Activated CD4-positive, alpha-beta T cell treated with anti-CD3 and anti-CD28 coated beads, Interleukin-2, amount 50 U/mL, for 1 hour (primary cell): ENCODE measurements at places on chromosomes 16 and 17.

DNA sequence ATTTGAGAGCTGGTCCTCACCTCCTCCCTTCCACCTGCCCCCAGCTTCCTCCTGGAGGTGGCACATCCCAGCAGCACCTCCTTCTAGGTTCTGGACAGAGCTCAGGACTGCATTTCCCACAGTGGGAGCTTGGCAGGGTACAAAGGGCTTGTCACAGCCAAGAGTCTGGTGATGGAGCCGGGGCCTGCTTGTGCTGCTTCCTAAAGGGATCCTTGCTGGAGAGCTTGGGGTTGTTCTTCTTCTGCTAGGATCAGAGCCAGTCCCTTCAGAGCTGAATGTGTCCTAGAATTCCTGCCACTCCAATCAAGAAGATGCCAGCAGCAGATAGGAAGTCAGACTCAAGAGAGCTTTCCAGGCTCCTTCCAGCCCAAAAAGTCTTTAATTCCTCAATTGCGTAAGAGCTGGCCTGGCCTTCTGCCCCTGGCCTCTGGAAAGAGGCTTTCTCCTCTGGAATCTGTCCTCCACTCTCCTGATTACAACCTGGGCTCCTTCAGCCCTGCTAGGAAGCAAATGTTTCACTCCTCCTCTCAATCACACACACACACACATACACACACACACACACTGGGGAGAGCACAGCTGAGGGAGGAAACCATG is 4.4 kb downstream of the CD300E start:
- no peak for DNase-seq

- no peak for DNase-seq
These were observed 28.0 kb downstream of the NXPH3 start for GRCh38 chr17:49603720-49604119.

DNA sequence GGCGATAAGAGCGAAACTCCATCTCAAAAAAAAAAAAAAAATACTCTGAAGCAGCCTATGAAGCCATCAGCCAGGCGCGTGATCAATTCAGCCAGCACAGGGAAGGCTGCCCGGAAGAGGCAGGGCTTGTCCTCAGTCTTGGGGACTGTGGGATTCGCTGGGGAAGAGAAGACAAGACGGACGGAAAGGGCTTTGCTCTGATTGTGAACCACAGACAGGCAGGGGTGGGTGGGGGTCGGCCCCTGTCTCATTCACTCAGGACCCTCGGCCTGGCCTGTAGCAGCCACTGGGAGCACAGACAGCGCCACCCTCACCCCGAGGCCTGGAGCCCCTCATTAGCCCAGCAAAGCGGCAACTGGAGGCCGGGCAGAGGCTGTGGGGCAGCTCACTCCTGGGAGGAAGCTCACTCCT is 37.2 kb downstream of the ABR start:
- DNase-seq: no peak

DNA sequence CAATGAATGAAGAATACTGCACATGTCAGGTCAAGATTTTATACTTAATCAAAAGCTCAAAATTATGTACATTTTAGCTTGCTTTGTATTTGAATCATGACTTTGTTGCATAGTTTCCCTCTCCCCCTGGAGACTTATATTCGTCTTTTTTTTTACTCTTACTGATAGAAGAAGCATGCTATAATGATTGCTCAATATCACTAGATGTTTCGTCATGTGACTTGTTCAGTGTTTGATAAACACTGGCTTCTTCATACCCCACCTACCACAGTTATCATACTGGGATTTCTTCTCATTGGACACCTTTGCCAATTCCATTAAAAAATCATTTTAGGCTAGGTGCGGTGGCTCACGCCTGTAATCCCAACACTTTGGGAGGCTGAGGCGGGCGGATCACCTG is 148.7 kb downstream of the FTO start:
- DNase-seq: no peak

DNA sequence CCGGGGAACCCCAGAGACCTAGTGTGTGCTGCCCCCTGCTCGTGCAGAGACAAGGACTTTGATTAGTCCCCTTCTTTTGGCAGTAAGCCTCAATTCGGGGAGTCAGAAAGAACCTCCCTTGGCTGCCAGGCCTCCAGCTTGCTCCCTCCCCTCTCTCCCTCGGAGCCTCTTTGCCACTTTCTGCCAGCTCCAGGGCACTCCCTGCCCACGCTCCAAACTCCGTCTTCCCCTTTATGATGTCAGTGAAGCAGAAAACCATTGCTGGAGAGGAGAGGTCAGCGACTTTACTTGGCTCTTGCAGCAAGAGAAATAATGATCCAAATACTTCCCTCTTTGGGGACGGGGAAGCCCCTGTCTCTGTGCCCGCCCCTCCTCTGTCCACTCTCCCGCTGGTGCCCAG is 28.1 kb downstream of the TTYH2 start:
- no peak for DNase-seq

GRCh38 chr17:30321314-30321713 is 12.5 kb downstream of the TMIGD1 start:
- no peak for DNase-seq

DNA sequence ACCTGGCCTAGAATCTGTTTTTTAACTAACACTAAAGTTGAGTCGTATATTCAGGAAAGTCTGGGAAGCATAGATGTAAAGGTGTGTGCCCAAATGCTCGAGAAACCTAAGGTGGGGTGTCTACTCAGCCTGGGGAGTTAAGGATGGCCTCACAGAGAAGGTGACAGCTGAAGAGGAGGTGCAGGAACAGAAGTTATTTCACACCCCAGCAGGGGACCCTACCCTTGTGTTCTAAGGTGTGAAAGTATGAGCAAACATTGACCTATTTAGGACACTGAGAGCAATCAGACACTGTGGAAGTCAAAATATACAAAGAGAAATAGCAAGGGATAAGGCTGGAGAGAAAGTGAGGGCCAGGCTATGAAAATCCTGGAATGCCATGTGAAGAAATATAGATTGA is 49.0 kb upstream of the DHX40 start:
- DNase-seq: no peak
